ENCODE measurements at places on chromosomes 16 and 17.

DNA sequence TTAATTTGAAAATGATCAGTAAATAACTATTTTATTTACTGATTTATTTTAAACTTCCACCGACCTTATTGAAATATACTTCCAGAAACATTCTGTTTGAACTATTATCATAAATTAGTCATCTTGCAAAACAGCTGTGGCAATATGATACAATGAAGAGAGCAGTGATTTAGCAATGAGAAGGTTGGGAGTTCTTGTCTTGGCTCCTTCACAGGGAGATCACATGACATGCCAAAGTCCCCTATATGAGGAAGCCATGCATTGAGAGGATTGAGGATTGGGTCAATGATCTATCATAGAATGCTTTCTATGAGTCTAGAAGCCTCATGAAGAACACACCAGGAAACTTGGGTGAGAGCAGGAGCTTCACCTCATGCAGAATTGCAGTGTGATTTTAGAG lies 222.7 kb downstream of the LGALS9B start:
- DNase-seq = no peak

- no peak for DNase-seq
Measured at GRCh38 chr17:17567631-17568030, 23.9 kb downstream of the PEMT start.

- DNase-seq = no peak
Measured at GRCh38 chr17:10048629-10049350, 143.7 kb upstream of the RCVRN start.

GRCh38 chr17:78716814-78717393 lies 65.2 kb downstream of the CYTH1 start:
- peak; percentile 34 for DNase-seq

DNA sequence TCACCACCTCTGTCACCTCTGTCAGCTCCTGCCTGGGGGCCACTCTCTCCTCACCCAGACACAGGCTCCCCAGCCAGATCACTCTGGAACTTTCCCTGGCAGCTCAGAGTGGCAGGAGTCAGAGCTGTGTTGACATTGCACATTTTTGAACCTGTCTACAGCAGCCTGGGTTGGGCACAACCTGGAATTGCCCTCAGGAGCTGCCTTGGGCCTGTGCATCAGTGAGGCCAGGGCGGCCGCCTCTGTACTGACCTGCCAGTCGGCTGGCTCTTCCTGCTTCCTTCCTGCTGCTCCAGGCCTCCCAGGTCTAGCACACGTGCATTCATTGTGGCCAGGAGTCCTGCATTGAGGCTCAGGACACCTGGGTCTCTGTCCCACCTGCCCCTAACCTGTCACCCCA lies 14.2 kb upstream of the TMEM11 start:
- no peak for DNase-seq

- peak; percentile 52 for DNase-seq
Measured at GRCh38 chr16:20385844-20386832, 18.4 kb downstream of the PDILT start.

- no peak for DNase-seq
Measured at GRCh38 chr16:70634861-70635260, 11.5 kb upstream of the IL34 start.

GRCh38 chr16:68784721-68785120 lies 47.6 kb downstream of the CDH1 start:
- DNase-seq = no peak

DNA sequence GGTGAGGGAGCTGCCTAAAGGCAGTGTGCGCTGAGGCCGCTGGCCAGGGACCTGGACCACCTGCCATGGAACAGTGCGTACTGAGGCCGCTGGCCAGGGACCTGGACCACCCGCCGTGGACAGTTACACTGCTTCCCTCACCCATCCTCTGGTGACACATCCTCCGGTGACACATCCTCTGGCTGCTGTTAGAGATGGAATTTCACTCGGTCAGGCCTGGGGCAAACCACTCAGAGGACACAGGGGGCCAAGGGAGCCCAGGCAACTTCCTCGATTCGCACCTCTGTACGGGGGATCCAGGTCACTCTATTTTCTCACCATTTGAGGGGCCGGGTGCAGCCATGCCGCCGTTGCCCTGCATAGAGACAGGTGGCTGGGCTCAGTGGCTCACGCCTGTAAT lies 32.4 kb upstream of the RPTOR start:
- DNase-seq = no peak

GRCh38 chr17:56914581-56915273 lies 878 bp upstream of the TRIM25 start:
- no peak for DNase-seq

- DNase-seq = peak; percentile 44
Measured at GRCh38 chr16:67428146-67428731, 2.7 kb upstream of the HSD11B2 start.

DNA sequence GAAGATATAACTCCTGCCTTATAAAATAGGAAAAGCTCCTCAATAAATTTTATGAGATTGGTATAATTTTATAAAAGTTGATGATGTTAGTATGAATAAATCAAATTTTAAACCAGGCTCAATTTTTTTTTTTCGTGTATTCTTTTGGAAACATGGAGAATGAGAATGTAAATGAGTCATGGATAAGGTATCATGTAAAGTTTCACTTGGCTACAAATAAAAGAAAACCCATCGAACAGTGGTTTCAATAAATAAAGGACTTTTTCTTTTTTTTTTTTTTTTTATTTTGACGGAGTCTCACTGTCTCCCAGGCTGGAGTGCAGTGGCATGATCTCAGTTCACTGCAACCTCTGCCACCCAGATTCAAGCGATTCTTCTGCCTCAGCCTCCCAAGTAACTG lies 67.3 kb downstream of the PHKB start:
- DNase-seq = no peak

DNA sequence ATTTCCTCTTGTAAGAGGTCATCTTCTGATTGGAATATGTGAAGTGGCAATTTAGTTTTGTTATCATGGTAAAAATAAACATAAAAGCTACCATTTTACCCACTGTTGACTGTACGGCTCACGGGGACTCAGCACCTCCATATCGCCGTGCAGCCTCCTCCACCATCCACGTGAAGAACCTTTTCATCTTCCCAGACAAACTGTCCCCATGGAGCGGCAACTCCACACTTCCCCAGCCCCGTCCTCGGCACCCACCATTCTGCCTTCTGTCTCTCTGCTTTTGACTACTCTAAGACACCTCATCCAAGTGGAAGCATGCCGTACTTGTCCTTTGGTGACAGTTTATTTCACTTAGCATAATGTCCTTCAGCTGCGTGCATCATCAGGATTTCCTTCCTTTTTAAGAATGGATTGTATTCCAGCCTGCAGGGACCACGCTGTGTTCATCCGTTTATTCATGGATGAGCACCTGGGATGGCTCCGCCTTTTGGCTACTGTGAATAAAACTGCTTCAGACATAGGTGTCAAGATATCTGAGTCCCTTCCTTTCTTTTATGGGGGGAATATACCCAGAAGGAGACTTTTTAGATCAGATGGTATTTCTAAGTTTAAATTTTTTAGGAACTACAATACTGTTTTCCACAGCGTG lies 14.3 kb downstream of the FBXO31 start:
- DNase-seq = no peak

DNA sequence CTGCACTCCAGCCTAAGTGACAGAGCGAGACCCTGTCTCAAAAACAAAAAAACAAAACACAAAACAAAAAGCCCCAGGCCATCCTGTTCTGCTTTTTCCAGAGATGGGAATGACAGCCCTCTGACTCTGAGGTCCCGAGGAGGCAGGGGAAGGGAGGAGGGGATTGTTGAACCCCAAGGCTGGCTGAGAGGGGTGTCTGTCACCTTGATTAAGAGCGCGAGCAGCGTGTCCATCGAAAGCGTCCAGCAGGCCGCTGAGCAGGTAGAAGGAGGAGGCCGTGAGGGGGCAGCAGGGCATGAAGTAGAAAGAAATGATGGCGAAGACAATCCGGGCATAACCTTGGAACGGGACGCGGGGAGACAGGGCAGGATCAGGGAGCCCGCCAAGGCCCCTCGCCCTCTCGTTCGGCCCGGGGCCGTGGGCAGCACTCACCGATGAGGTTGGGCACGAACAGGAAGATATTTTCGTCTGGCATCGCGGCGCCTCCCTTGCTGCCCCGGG lies 593 bp downstream of the CDIPT start:
- DNase-seq = no peak

- DNase-seq = no peak
Measured at GRCh38 chr17:29124135-29124924, 55.9 kb downstream of the MYO18A start.

GRCh38 chr17:38539386-38539785 lies 66.4 kb downstream of the SRCIN1 start:
- DNase-seq = no peak

GRCh38 chr17:62626719-62627218 lies 701 bp upstream of the MRC2 start:
- DNase-seq = no peak

DNA sequence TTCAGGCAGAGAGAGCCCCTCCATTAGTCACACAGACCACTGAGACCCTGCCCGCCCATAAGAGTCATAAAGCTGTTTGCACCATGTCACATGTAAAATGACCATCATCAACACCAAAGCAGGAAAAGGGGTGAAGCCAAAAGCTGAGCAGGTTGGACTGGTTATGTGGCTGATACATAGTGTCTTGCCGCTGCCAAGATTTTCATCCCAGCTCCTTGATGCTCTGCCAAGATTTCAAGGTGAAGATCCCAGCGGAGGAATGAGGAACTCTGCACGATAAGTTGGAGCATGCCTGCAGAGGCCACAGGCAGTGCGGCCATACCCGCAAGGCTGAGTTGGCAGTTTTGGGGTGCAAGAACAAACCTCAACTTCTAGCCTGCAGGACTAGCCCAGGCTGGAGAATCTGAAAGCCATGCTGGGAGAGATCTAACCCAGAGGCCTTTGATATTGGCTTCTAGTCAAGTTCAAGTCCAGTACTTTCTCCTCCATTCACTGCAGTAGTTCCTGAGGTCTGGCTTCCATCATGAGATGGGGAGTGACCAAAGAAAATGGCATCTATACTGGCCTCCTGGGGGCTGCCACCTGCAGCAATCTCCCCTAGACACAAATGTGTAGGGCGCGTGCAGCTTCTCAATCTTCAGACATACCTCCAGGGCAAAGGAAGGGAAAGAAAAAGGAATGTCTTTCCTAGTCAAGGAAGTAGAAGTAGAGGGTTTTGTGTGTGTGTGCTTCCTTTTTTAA lies 79.7 kb upstream of the NOL11 start:
- DNase-seq = no peak

DNA sequence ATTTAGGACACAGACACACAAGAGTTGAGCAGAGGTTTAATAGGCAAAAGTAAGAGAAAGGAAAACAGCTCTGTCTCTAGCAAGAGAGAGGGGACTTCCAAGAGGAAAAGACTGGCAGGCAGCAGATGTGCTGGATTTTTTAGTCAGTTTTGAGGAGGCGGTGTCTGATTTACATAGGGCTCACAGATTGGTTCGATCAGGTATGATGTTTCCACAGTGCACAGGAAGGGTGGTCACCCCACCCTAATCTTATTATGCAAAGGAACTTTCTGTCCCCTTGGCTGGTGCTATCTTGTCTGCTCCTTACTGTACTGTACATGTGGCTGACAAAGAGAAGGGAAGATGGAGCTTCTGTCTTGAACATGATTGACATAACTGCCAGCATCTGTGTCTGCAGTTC lies 25.3 kb downstream of the BFAR start:
- DNase-seq = no peak

- no peak for DNase-seq
Measured at GRCh38 chr17:18374216-18374615, 3.4 kb upstream of the EVPLL start.

DNA sequence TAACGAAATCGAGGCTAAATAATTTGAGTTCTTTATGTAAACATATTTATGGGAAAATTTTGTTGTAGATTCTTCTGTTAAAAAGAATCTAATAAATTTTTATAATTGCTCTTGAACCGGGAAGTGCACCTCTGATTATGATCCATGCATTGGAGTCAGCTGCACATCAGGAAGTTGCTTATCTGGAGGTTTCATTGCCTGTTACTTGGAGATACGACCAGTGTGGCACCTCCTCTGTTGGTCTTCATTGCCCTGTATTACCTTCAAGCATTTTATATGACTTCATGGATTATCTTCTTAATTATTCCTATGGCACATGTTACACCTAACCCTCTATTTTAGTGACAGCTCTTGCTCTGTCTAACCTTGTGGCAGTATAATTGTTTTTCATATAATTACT lies 312.6 kb upstream of the TBX2 start:
- no peak for DNase-seq

DNA sequence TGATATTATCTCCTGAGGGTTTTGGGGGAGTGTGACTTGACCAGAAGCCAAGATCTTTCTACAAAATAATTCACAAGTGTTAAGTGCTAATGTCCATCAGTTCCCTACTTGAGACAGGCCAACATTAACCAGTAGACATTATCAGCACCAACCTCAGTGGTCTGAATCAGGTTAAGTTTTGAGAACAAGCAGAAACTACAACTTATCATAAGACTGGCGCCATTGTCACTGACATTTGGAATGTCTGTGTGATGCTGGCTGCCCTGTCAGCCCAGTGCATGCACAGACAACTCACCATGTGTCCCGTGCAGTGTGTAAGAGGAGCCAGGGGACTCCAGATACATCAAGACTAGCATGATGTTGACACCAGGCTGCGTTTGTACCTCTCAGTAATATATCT lies 76.8 kb downstream of the CCDC182 start:
- DNase-seq = no peak

DNA sequence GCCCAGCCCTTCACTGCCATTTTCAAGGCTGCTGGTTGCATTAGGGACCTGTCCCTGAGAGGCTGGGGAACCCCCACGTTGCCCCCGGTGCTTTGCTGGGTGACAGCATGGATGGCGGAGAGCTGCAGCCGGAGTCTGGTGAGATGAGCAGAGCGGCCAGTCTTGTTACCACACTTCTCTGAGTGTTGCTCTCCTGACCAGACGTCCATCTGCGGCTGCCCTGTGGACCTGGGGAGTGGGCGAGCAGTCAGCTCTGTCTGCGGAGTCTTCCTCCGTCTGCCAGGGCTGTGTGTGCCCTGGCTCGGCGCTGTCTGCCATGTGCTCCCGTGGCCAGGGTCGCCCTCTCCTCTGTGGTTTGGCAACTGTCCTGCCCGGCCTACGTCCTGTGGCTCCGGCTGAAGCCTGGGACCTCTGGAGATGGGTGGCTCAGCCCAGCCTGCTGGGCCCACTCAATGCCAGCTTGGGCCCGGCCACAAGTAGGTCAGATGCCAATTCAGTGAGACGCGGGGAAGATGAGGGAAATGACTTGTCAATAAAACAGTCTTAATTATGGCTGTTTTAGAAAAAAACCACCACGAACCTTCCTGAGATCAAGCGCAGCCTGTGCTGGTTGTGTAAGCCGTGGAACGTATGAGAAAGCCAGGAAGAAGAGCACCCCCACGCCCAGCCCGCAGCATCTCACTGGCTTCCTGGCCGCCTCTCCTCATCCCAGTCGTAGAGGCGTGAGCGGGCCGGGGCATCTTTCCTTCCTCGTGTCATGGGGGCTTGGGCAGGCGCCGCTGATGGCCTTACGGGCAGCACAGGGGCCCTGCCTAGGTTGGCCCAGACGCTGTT lies 7.9 kb downstream of the KCTD5 start:
- DNase-seq = no peak

GRCh38 chr17:4980644-4981216 lies 6.7 kb downstream of the CAMTA2 start:
- DNase-seq = peak; percentile 12

GRCh38 chr17:43907998-43908721 lies 824 bp upstream of the MPP2 start:
- peak; percentile 53 for DNase-seq

GRCh38 chr16:68646953-68647659 lies 2.0 kb downstream of the CDH3 start:
- DNase-seq = no peak

GRCh38 chr17:29162082-29162908 lies 17.9 kb downstream of the MYO18A start:
- no peak for DNase-seq

- DNase-seq = no peak
Measured at GRCh38 chr16:54077050-54077821, 209.4 kb downstream of the IRX3 start.

GRCh38 chr17:33522623-33523022 lies 229.5 kb upstream of the ASIC2 start:
- no peak for DNase-seq
